M059J (cell line): ENCODE measurements at places on chromosomes 1 and 21.

- DNase-seq = no peak
Observed at GRCh38 chr1:177211231-177211630, 40.5 kb downstream of the BRINP2 start.

- DNase-seq = no peak
Observed at GRCh38 chr1:17056551-17056950, 2.7 kb upstream of the SDHB start.

- DNase-seq = no peak
Observed at GRCh38 chr1:20074725-20075171, 4.8 kb downstream of the PLA2G5 start.

DNA sequence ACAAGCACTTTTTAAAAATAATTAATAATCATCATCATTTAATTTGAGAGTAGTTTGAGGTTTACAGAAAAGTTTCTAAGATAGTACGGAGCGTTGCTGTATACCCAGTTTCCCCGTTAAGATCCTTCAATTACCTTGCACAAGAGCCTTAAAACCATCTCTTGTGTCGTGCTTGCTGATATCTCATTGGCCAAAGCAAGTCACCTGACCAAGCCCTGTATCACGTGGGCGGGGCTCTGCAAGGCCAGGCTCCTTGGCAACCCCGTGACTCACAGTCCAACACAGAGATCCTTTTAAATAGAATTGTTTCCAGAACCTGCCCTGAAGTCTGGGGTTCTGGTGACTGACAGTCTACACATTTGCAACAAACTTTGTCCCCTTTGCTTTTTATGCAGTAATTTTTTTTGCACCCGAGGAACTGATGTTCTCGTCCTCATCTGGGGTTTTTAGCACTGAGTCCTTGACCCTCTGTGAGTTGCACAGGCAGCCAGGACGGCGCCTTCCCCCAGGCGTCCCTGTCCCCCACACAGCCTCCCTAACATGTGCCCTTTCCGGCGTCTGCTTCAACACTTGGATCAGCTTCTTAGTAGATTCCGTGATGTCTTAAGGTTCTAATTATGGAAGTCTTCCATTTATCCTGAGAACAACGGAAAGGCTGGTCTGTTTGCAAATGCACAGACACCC, 183.3 kb upstream of the TMEM51 start:
- DNase-seq = peak; percentile 97

DNA sequence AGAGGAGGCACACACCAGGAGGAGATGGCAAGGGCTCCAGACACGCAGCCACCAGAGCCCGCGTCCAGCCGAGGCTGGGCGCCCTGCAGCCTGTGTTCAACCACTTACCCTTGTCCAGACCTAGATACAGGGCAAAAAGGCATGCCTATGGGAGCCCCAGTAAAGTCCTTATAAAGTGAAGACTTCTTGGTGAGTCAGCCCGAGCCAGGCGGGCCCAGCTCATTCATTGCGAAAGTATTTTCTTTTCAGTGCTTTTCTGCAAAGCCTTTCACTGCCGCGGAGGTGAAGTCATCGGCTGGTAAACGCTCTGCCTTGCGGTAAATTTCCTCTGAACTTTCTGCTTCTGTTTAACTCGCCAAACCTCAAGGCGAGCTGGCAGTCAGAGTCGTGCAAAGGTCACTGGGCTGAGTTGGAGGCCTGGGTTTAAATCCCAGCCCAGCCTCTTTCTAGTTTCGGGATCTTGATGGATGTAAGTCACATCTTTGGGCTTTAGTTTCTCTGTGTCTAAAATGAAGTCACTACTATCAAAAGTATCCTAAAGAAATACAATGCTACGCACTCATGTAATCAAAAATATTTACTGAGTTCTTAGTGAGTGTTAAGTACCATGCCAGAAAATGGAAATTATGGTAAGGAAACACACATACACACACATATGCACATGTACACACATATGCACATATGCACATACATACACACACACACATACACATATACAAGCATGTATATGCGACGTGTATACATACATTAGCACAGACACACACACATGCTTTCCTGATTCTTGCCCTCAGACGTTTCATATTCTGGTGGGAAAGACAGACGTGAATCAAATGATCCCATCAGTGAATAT, 54.7 kb upstream of the IFFO2 start:
- peak; percentile 100 for DNase-seq

- no peak for DNase-seq
Observed at GRCh38 chr1:200226969-200227303, 182.9 kb downstream of the ZNF281 start.

GRCh38 chr1:156848461-156849150, 10.3 kb downstream of the INSRR start:
- DNase-seq = no peak

DNA sequence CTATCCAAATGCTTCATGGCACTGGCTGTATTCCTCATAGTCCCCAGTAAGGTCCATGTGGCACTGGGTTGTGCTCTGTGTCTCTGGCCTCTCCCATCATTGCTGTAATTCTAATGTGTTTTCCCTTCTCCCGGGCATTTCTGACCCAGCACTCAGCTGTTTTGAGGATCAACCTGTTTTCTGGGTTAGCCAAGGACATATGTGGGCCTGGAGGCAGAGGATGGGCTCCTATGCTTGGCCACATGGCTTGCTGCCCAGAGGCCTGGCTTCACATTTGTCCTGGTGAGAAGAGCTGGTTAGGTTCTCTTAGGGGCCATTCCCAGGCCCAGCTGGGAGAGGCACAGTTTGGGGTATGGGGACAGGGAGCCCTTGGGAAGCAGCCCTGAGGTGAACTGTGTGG, 103.1 kb downstream of the FAM78B start:
- DNase-seq = no peak

DNA sequence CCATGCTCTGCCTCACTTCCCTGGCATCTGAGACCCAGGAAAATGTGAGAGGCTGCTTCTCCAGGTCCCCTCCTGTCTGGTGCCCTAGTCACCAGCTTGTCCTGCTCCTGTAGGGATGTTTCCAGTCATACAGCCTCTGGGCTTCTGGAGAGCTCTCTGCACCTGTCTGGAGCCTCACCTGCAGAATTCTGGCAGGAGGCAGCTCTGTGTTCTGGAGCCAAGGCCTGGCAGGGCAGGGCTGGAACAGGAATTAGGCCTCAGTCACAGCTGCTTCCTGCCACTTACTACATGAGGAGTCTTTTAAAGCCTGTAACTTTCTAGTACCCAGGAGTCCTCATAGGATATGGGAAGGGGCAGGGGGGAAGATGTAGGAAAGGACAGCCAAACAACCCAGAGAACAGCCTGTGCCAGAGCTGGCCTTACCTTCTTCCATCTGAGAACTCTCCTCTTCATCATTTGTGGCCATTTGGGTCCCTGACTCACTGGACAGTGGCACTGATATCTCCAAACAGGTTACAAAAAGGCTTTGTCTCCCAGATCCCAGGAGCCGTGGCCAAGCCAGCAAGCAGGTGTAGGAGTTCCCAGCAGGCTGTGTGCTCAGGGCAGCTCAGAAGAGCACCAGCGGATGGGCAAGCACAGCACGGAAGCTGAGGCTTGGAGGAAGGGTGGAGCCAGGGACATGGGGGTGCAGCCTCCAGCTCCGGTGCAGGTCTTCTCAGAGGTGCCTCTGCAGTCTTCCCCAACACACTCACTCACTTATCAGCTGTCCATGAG, 31.4 kb upstream of the ARTN start:
- DNase-seq = no peak

DNA sequence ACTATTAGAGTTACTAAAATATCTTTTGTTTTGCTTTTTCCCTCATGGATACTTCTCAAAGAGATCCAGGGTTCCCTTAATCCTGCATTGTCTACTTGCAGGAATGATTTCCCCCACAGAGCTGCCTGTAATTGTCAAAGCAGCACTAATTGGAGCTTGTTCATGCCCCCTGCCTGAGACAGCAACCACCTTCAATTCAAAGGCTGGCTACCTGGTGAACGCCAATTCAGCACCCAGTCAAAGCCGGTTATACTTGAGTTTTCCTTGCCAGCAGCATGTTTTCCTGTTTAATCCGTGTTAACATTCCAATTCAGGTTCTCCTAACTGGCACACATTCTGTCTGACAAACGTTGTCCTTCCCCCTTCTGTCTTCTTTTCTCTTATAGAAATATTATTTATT, 382.9 kb downstream of the NTNG1 start:
- DNase-seq = no peak

DNA sequence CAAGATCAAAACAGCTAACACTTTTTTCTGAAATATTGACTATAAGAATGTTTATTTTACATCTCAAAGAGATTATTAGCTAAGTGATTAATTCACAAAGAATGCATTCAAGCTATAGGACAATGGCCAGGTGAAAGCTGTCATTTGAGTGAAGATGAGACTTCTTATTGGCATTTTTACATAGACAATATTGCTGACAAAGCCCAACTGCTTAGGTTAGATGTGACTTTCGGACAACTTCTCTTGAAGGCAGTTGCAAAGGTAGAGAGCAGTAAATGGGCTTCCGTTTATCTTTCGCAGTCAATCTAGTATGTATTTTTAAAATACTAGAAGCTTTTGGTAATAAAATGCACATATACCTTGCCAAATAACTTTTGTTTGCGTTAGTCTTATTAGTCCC, 1041.3 kb downstream of the AMY1C start:
- no peak for DNase-seq

DNA sequence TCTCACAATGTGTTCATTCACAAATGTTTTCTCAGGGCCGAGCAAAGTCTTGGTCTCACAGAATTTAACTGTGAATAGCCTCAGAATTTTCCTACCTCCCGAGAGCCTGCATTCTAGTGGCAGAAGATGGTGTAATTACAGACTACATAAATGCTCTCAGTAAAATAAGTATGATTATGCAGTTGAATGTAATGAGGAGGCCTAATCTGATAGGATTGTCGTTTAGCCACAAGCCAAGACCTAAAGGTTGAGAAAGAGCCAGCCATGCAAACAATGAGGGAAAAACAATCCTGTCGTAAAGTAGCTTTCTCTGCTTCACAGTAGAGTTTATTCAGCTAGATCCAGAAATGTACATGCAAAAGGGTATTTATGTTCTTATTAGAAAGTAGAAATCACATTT, 607.8 kb upstream of the B3GALT2 start:
- DNase-seq = peak; percentile 7

GRCh38 chr1:201275253-201275666, 8.0 kb upstream of the PKP1 start:
- peak; percentile 97 for DNase-seq

DNA sequence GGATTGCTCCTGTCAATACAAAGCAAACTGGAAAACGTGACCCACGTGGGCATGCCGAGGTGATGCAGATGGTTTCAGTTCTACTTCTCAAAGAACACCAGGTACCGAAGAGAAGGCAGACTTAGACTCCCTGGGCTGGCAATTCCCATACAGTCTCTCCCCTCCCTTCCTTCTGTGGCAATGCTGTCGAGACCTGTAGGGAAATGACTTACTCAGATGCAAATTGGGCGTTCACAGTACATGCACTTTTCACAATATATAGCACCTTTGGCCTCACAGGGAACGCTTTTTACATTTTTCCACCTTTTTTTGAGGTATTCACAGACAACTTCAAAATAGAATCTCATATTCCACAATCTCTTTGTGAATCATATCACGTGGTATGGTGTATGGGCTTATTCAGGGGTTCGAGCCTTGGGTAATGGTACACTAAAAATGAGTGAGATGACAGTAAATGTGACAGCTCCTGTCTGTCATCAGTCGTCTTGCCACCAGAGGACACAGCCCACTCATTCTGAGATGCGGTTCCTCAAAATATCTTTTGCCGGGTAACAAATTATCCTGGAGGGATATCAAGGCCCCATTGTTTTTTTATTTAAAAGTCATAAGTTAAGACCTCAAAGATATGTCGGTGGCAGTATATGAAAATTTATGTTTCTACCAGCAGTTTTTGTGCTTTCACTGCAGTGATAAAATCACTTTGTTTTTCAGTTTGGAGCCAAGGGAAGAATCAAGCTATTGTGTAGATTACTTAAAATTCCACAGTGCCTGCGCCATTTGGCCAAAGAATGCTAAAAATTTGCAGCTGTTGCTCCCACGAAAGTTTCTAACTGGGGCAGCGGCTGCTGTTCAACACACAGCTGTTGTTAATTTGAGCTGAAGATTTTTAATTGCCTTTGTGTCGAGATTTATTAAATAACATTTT, 168.4 kb downstream of the ZZZ3 start:
- peak; percentile 72 for DNase-seq

GRCh38 chr21:28508126-28508525, 484.6 kb downstream of the LTN1 start:
- no peak for DNase-seq

GRCh38 chr1:93813076-93813475, 65.9 kb downstream of the DNTTIP2 start:
- peak; percentile 50 for DNase-seq

GRCh38 chr1:169586395-169587255, at the start of gene F5:
F5 (minus strand) TSS chr1:169586481; CDS start chr1:169586386, 95 bp downstream.
- DNase-seq = peak; percentile 69

- no peak for DNase-seq
Observed at GRCh38 chr1:154429118-154429517, 24.0 kb downstream of the IL6R start.

- no peak for DNase-seq
Observed at GRCh38 chr21:15730484-15731242, 881 bp downstream of the USP25 start.

DNA sequence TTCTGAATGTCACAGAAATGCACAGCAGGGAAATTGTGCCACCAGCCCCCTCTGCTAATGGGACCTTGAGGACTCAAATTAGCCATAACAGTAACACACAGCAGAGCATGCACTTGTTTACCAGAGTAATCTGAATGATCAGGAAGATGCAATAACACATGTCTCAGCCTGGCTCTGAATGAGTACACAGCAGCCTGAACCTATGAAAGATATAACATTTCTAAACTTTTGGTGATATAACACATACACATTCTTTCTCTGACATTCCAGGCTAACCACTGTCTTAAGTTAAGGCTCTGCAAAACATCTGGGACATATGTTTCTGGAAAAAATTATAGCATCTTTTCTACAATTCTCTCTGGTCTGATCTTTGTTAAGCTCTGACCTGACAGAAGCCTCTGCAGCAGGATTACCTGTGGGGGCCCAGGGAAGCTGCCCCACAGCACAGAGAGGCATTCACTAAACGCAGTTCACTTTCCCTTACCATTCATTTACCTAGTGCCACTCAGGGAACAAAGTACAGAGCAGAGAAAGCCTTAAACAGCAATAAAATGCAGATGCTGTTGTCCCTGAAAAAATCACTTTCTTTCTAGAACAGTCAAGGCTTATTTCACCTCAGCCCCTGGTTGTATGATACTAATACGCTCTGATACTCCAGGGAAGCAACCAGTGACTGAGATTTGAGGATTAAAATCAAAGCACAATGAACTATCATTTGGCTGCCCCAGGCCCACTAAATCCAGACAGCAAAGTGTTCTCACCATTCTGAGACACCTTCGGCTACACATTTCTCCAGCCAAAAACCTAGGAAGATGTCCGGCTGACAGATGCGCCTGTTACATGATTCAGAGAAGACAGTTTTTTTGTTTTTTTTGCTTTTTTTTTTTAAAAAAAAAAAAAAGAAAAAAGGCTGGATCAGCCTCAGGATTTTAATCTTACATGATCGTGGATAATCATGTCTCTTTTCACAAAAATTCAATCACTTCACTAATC, 54.0 kb upstream of the CNN3 start:
- DNase-seq = no peak

GRCh38 chr1:181587870-181588438, 104.6 kb downstream of the CACNA1E start:
- no peak for DNase-seq

- no peak for DNase-seq
Observed at GRCh38 chr1:227887697-227888403, 59.9 kb downstream of the WNT9A start.

- no peak for DNase-seq
Observed at GRCh38 chr21:33455686-33456446, 23.9 kb downstream of the TMEM50B start.

- no peak for DNase-seq
Observed at GRCh38 chr21:42012763-42013329, 2.7 kb upstream of the ZBTB21 start.

GRCh38 chr21:31132574-31133242, 94.4 kb upstream of the KRTAP19-8 start:
- peak; percentile 2 for DNase-seq
